Globus pallidus (tissue), 1 donor: ENCODE measurements at places on chromosomes 13 and 19.

GRCh38 chr13:41267106-41267505, 3.7 kb upstream of the MTRF1 start:
- DNase-seq, result no peak

GRCh38 chr19:18932216-18932841, 8.7 kb downstream of the HOMER3 start:
- peak; percentile 55 for DNase-seq

GRCh38 chr13:50548586-50548985, 294.9 kb downstream of the DLEU7 start:
- no peak for DNase-seq

- no peak for DNase-seq
Observed at GRCh38 chr13:112469071-112469745, 93.1 kb downstream of the SPACA7 start.

DNA sequence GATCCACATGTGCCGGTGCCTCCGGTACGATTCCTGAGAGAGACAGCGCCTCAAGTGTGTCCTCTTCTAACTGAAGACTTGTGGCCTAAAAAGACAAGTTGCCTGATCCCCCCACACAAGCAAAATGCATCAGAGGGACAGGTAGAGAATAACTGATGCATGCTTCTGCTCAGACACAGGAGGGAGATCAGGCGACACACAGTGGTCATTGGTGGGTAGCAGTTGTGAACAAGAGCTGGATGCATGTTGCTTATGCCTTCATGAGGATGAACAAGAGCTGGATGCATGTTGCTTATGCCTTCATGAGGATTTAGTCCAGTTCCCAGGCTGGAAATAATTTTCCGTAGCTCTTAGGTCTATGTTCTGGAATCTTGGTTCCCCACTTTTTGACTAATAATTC, 505.6 kb downstream of the MYO16 start:
- DNase-seq, result no peak

DNA sequence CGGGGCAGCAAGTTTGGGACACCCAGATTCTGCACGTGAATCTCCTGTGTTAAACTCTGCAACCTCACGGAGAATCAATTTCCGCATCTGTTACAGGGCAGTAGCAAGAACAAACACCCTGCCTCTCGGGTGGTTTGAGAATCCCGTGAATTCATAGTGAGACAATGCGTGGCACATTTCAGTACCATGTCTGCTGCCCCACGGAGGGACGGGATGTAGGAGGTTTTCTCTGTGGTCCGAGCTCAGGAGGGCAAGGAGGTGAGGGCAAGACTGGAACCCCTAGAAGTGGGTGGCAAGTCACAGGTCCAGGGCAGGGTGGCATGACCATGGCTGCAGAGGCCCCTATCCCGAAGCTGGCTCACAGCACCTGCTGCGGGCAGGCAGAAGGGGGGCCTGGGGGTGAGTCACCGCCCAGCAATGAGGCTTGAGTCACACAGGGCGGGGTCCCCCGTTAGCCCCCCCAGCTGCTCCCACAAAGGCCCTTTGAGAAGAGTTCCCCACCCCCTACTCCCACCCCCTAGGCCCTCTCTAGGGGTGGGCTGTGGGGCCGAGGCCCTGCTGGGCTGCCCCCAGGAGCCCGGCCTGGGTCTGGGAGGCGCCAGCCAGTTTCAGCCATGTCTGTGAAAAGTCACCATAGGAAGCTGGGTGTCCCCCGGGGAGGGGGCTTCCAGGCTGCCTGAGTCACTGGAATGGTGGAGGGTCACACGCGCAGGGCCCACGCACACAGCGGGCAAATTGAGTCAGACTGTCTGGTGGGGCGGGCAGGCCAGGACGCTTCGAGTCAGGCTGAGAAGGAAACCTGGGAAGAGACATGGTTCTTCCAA, 25.8 kb upstream of the NANOS3 start:
- peak; percentile 79 for DNase-seq

- DNase-seq, result no peak
Observed at GRCh38 chr19:45820413-45821102, 5.5 kb upstream of the RSPH6A start.

DNA sequence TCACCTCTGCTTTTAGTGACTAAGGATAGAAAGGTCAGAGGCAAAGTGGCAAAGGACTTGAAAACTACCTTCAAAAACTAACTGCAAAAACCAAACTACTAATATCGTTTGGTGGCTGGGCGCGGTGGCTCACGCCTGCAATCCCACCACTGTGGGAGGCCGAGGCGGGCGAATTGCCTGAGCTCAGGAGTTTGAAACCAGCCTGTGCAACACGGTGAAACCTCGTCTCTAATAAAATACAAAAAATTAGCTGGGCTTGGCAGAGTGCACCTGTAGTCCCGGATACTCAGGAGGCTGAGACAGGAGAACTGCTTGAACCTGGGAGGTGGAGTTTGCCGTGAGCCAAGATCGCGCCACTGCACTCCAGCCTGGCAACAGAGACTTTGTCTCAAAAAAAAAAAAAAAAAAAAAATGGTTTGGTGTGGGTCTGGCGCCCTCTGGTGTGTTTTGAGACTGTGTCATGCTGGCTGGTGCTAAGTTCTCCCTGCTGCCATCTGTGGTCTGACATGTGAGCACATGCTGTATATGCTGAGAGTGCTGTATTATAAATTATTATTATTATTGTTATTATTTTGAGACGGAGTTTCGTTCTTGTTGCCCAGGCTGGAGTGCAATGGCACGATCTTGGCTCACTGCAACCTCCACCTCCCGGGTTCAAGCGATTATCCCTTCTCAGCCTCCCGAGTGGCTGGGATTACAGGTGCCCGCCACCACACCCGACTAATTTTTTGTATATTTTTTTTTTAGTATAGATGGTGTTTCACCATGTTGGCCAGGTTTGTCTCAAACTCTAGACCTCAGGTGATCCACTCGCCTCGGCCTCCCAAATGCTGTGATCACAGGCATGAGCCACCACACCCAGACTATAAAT, 36.0 kb upstream of the RNF17 start:
- DNase-seq, result peak; percentile 76

DNA sequence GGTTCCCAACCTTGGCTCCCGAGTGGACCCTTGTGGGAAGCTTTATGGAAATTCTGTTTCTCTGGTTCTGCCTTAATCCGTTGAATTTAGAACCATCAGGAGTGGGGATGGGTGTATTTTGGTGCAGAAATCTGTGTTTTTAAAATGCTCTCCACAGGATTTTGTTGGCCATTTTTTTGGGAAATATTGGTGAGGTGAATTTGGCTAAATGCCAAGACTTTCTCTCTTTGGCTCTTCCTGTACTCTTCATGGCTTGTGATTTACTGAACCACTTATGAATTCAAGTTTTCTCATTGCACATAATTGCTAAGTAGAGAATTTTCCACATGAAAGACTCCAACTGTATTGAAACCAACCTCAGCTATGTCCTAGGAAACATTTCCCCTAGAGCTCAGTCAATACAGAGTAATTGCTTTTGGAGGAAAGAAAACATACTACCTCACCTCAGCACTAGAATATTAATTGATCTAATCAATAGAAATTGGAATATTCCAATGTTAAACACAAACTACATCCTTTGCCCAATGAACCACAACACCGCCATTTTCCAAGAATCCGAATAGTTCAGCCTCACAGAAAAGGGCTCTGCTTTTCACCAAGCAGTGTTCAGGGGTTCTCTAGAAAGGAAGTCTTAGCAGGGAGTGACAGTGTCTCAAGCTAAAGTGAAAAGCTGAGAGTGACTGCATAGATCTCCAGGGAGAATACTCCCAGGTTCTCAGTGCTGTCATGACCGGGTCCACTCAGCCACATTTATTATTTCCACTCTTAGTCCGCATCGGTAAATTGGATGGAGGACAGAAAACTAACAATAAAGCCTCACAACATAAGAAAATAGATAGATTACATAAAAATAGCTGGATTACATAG, 60.3 kb downstream of the ERCC5 start:
- no peak for DNase-seq

DNA sequence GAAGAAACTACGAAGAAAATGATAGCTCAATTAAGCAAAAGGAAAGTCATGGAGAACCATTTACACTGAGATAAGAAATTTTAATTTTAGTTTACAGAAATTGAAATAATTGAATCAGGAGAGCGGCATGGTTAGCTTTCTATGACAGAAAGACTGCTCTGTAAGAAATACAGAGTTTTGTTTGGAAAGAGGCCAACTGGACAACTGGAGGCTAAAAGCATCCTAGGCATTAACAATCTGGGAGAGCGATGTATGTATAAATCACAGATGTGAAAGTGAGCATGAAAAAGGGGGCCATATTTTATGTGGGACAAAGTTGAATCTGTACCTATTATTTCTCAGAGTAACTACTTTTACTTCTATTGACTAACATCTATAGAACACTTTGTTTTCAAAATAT, 1608.8 kb upstream of the PCDH20 start:
- peak; percentile 21 for DNase-seq

- DNase-seq, result no peak
Observed at GRCh38 chr13:48443442-48444208, 30.7 kb upstream of the LPAR6 start.

DNA sequence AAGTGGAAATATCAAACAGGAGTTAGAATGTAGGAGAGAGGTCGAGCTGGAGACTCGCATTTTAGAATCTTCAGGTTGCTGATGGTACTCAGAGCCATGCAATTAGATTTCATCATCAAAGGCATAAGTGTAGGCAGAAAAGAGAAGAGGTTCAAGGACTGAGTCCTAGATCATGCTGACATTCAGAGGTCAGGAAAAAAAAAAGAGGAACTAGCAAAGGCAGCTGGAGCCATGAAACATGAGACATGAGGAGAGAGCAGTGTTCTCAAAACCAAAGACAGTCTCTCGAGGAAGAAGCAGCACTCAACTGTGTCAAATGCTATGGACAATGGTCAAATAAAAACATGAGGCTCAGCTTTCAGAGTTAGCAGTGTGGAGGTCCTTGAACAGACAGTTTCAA, 12.4 kb upstream of the TPP2 start:
- DNase-seq, result peak; percentile 35

GRCh38 chr13:53382008-53382407, 353.4 kb downstream of the OLFM4 start:
- no peak for DNase-seq

- DNase-seq, result no peak
Observed at GRCh38 chr19:46951171-46951986, 68.3 kb upstream of the NPAS1 start.

DNA sequence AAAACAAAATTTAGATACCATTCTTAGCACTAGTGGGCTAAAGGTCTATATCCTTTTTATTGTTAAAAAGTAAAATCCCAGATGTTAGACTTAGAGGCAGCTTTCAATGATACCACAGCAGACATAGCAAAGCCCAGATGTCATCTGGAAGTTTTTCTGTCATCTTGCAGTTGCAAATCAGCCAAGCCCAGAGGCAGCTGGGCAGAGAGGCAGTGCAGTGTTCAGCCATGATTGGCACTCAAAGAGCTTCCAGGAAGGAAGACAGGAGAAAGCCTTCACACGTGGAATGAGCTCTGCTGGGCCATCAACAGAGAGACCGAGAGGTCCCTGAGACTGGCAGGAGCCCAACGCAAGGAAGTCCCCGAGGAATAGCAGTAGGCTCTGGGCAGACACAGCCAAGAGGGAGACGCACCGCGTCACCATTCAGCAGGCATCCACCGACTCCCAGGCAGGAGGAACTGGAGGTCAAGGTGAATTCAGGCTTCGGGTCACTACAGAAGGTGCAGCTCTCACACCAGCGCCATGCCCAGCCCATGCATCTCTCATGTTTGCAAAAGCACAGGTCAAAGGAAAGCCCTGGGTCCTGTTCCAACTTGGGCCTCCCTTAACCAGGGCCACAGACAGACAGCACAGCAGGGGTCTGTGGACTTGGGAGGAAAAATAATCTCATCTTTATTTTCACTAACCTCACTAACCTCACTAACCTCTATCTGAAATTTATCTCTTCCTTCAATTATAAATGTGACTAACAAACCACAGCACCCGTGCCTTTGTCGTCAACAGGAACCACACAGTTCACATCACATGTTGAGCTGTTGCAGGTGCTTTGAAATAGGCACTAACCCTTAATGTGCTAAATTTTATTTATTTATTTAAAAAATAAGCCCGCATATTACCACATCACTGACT, 54.9 kb downstream of the TUBGCP3 start:
- DNase-seq, result no peak

GRCh38 chr19:7535047-7535997, at the start of gene PNPLA6:
Gene PNPLA6, plus strand, starts transcription at chr19:7535717. Its CDS starts 72 bp downstream, at chr19:7535789.
- peak; percentile 93 for DNase-seq

- peak; percentile 63 for DNase-seq
Observed at GRCh38 chr13:33257841-33258807, 27.4 kb downstream of the STARD13 start.

DNA sequence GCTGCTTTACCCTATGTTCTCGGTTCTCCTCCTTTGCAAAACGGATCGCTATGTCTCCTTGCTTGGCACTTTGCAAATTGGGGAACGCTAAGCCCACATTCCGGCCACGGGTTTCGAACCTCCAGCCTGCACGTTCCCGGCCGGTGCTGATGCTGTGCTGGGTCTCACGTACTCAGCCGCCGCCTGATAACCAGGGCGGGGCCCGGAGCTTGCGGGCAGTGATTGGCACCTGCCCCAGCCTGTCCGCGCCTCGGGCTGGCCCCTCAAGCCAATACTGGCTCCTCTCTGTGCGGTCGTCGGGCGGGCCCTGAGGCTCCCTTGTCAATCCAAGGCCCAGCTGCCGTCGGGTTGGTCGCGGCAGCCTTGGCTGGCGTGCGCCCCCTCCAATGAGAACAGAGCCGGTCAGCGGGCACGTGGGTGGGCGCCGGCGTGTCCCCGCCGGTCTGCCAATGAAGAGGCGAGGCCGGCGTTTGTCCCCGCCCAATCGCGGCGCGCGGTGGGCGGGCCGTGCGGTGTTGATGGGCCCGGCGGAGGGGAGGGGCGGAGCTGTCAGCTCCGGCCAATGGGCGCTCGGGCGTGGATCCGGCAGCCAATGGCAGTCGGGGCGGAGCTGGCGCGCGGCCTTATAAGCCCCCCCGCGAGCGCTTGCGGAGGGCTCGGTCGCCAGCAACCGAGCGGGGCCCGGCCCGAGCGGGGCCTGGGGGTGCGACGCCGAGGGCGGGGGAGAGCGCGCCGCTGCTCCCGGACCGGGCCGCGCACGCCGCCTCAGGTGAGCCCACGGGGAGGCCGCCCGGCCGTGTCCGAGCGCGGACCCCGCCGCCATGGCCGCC, at the start of gene KDM4B:
Gene KDM4B, plus strand, starts transcription at position 652 of the 830 bp plus-strand sequence. CDS start 63,778 bp downstream, outside the sequence.
- peak; percentile 99 for DNase-seq

DNA sequence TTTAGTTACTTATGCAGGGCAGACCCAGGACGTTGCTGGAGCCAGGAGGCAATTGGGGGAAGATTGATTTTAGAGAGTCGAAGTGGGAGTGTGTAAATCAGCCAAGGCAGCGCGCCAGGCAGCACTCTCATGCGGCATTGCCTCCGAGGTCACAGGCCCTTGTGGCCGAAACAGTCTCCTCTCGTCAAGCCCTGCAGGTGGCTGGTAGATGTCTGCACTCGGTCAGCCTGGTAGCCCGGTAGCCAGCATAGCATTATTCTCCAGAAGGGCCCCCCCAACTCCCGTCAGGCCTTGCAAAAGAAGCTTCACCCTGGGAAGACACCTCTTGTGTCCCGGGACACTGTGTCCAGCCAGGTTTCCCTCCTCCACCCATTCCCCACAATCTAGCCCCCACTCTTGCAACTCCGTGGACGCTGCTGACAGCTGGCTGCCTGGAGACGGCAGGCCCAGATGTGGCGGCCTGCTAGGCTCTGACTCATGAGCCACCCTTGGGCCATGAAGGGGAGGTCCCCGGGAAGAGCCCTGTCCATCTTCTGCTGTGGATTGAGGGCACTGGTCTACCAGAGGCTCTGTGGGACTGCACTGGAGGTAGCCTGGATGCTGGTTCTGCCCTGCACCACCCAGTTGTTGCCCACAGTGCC, 2.6 kb upstream of the PEPD start:
- no peak for DNase-seq

GRCh38 chr13:77554069-77554468, 18.6 kb downstream of the SCEL start:
- no peak for DNase-seq

- DNase-seq, result peak; percentile 3
Observed at GRCh38 chr13:90868321-90868920, 479.1 kb upstream of the MIR17HG start.
